ENCODE measurements at places on chromosomes 12 and 14.

GRCh38 chr12:81499809-81500208 is 259.3 kb downstream of the PPFIA2 start:
- no peak for DNase-seq

- DNase-seq, result peak; percentile 87
Measured at GRCh38 chr12:132783917-132784531, 22.4 kb upstream of the ANKLE2 start.

GRCh38 chr12:50557421-50557820 is 52.6 kb downstream of the DIP2B start:
- DNase-seq, result no peak

GRCh38 chr12:89370421-89370831 is 18.1 kb upstream of the DUSP6 start:
- peak; percentile 56 for DNase-seq

GRCh38 chr14:40221428-40221827 is 789.2 kb upstream of the FBXO33 start:
- no peak for DNase-seq

- no peak for DNase-seq
Measured at GRCh38 chr14:96274543-96274942, 18.5 kb downstream of the BDKRB1 start.

GRCh38 chr12:127650626-127651025 is 616.3 kb upstream of the TMEM132C start:
- no peak for DNase-seq

- DNase-seq, result no peak
Measured at GRCh38 chr14:77457115-77457521, 283 bp downstream of the VIPAS39 start.

GRCh38 chr14:78592616-78593219 is 422.5 kb downstream of the NRXN3 start:
- DNase-seq, result no peak

DNA sequence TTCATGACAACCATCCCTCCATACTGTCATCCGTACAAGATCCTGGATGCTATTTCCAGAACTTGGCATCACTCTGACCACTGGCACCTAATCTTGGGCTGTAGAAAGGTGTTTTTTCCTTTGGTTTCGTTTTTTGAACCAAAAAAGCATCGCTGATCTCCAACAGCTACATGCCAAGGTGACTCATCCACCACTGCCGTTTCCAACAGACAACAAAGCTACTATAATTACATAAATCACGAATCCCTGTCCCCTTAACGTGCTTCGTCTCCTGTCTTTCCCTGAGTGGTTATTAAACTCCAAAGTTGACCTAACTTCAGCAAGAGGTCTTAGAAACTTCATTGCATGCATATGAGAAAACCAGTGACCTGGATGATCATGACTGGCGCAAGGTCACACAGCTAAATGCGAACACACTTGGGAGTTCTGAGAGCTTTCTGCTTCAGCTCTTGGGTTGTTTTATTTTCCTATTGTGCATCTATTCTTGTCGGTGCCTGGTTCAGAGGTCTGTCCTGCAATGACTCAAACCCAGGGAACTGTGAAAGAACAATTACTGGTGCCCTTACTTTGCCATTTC is 99.9 kb downstream of the PPM1H start:
- DNase-seq, result no peak

- DNase-seq, result no peak
Measured at GRCh38 chr12:57723630-57723962, 14.9 kb downstream of the AGAP2 start.

GRCh38 chr14:73755434-73756014 is 41.3 kb upstream of the PNMA1 start:
- DNase-seq, result no peak

Measured in suppressor macrophage (primary cell).